CD4-positive, alpha-beta T cell treated with Interleukin-12 subunit alpha and Interleukin-12 subunit beta, for 1 hour (primary cell): ENCODE measurements at places on chromosomes 3 and 15.
A peak's percentile ranks its signal among the peaks of the same experiment; 100 is the strongest.

DNA sequence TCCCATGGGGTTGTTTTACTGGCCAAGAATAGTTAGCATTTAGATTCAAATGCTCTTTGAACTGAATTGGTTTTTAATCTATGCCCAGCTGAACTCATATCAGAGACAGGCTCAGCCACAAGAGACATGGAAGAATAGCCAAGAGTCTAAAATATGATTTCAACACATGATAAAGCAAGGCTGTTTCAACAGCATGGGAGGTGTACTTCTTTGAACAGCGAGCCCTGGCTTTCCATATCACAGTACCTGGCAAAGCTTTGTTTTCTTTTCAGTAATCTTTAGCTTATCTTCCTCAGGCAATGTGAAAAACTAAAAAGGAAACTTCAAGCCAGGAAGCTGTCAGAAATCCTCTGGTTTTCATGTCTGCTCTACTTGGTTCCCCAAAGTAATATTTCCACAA lies 413.6 kb upstream of the ADAMTS9 start:
- no peak for DNase-seq

- DNase-seq: no peak
Observed at GRCh38 chr3:183272791-183273190, 19.7 kb downstream of the B3GNT5 start.

GRCh38 chr3:62911526-62911925 lies 36.3 kb upstream of the CADPS start:
- DNase-seq: no peak

DNA sequence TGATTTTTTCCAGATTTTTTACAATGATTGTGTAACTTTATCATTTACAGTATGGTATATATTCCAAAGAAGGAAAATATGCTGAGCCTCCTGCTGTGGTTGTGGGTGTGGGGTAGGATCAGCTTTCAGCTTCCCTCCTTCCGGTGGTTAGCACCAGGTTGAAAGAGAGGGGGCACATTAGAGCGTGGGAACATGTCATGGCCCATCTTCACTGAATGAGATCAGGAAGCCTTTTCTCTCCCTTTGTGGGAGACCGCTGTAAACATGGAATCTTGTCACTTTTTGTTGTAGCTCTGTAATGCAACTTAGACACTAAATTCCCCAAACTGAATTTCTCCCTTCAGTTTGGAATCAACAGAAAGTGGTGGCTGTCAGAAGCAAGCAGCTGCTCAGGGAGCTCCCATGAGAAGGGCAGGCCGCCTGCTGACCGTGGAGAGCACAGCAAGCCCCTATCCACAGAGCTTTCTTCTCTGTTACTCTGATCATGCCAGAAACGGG lies 86.7 kb upstream of the LIMD1 start:
- peak; percentile 7 for DNase-seq

DNA sequence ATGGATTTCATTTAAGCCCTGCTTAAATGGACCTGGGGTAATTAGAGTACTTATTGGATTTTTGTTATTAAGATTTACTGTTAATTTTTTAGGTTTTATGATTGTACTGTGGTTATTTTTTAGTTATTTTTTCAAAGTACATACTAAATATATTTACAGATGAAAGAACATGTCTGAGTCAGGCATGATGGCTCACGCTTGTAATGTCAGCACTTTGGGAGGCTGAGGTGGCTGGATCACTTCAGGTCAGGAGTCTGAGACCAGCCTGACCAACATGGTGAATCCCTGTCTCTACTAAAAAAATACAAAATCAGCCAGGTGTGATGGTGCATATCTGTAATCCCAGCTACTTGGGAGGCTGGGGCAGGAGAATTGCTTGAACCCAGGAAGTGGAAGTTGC lies 16.2 kb upstream of the RPL24 start:
- no peak for DNase-seq

GRCh38 chr15:26376243-26376642 lies 396.6 kb downstream of the GABRB3 start:
- no peak for DNase-seq

DNA sequence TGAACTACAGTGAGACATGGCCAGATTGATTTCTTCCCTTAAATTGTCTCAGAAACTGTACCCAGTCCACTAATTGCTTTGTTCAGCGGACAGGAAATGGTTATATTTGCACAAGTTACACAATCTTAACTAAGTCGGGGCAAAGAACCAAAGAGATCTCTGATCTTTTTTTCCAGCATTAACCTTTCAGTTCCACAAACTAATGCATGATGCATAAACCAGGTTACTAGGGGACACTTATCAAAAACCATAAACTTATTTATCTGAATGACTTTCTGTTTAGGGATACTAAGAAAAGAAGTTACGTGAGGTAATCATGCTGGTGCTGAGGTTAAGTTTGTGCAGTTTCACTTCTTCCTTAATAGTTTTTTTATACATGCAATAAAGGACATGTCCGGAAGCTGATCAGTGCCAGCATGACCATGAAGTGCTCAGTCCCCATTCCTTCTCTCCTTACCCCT lies 22.4 kb downstream of the FNDC3B start:
- no peak for DNase-seq

DNA sequence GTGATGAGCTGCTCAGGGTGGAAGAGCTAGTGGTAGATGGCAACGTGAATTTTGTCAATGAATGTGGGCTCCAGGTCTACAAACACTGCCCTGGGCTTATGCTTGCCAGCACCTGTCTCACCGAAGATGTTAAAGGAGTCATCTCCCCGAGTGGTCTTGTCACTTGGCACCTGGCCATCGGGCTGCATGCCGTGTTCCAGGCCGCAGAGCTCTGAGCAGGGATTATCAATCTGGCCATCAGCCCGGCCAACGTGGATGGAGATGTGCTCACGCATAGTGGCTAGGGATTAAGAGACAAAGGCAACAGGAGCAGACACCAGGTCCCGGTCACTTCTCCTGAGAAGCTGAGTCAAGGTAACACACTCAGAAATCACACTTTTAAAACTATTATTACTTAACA lies 54.8 kb upstream of the ACTC1 start:
- no peak for DNase-seq

GRCh38 chr3:107910713-107911259 lies 180.0 kb downstream of the CD47 start:
- no peak for DNase-seq

DNA sequence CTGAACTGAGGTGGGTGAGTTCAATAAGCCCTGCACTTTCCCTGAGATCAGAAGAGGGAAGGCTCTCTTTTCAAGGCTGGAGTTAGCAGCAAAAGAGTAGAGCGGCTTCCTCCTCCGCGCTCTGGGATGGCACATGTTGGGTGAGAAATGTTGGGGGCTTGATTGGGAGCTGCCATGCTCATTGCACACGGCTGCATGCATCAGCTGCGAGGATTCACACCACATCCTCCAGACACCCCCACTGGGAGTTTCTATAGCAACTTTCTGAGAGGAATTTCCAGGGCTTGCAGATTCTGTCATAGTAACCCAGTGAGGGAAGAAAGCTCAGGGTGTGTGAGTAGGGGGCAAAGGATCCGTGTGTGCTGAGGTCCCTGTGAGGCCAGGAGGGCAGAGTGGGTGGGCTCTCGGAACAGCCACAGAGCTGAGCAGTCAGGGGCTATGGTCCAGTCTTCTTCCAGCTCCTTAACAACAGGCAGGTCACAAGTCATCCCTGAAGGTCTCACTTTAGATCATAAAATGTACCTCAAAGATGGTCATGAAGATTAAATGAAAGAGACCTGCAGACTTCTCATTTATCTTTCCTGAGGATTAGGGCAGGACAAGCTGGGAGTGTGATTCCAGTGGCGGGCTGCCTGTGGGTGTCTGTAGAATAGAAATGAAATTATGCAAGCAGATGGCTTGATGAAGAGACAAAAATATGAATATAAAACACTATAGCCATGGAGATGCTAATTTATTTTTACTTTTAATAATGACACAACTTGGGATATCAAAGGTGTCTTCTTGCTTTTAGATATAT lies 75.7 kb upstream of the CHRNA7 start:
- no peak for DNase-seq

GRCh38 chr15:73598530-73599160 lies 34.5 kb downstream of the NPTN start:
- DNase-seq: no peak

- DNase-seq: no peak
Observed at GRCh38 chr3:53074366-53074696, 28.5 kb upstream of the SFMBT1 start.

GRCh38 chr3:132641837-132642538 lies 17.6 kb downstream of the ACAD11 start:
- peak; percentile 42 for DNase-seq

DNA sequence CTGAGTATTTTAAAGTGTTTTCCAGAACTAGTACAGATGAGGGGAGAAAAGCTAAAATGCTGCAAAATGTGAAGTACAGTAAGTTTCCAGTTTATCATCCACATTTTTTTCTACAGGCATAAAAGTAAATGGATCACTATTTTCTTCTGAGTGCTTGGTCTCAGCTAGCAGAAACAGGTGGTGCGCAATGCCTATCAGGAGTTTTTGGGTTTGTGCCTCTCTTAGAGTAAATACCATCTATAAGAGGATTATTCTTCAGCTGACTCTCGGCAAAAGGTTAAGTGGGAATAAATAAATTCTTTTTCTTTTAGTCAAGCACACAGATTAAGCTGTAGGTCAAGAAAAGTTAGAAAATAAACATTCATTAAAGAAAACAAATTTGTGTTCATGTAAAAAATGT lies 1027.7 kb downstream of the PLOD2 start:
- DNase-seq: no peak

DNA sequence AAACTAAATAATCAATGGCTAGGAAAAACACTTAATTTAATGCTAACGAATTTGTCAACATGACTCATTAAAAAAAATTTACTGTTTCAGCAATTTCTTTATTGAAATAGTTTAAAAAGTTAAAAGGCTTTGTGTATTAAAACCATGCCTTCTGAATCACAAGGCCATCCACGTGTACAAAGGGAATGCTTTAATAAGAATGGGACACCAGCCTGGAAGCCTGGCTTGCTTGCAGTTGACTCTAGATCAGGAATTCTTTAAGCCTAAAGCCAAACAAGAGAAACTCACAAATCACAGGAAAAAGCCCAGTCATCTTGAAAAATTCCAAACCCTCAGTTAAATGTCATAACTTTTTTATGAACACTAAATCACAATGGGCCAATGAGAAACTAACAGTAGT lies 137.6 kb downstream of the PEAK1 start:
- no peak for DNase-seq

- DNase-seq: no peak
Observed at GRCh38 chr15:84740691-84741090, 7.7 kb upstream of the ZNF592 start.

- no peak for DNase-seq
Observed at GRCh38 chr3:62094461-62094860, 278.9 kb downstream of the FEZF2 start.

- no peak for DNase-seq
Observed at GRCh38 chr3:12338595-12339546, 50.0 kb downstream of the PPARG start.

DNA sequence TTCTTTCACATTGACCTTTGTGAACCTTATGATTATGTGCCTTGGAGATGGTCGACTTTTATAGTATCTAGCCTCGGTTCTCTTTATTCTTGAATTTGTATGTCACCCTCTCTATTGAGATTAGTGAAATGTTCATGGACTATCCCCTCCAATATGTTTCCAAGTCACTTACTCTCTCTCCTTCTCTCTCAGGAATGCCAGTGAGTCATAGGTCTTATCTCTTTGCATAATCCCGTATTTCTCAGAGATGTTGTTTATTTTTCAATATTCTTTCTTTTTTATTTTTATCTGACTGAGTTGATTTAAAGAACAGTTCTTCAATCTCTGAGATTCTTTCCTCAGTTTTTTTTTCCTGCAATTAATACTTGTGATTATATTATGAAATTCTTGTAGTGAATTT lies 411.6 kb upstream of the CADM2 start:
- no peak for DNase-seq

- DNase-seq: no peak
Observed at GRCh38 chr15:41825572-41826535, 2.0 kb upstream of the JMJD7 start.

DNA sequence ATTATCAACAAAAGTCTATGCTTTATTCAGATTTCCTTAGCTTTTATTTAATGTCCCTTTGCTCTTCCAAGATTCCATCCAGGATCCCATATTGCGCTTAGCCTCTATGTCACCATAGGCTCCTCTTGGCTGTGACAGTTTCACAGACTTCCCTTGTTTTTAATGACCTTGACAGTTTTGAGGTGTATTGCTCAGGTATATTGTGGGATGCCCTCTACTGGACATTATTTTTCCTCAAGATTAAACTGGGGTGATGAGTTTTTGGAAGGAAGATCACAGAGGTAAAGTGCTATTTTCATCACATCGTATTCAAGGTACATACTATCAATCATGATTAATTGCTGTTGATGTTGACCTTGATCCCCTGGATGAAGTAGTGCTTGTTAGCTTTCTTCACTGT lies 99.1 kb upstream of the SMAD3 start:
- peak; percentile 17 for DNase-seq

- no peak for DNase-seq
Observed at GRCh38 chr3:87361956-87362355, 85.6 kb upstream of the POU1F1 start.

GRCh38 chr3:53731934-53732624 lies 114.1 kb downstream of the CHDH start:
- no peak for DNase-seq

DNA sequence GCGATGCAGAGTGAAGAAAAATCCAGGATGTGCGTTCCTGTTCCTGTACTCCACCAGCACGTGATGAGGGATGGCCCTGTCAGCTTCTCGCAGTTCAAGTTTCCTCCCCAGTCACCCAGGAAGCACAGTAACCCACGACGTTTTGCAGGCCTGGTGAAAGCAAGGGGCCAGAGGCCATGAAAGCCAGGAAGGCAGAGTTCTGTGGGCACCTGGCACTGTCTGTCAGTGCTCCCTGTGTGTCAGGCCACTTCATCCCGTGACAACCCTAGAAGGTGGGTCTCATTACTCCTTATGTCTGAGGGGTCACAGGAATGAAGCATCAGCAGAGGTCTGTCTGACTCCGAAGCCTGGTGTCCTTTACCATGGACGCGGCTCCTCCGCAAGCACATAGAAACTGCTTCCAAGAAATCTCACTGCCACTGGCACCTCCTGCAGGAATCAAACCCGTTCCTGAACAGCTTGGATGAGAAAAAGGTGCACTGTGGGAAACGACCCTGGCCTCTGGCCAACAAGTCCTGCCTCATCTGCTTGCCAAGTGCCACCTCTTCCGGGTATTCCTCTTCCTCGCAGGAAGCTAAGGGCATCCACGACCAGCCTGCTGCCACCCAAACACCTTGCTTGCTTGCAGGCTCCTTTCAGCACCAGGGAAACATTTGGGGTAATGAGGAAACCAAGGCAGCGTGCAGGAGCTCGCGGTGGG lies 14.6 kb downstream of the RAB43 start:
- no peak for DNase-seq

DNA sequence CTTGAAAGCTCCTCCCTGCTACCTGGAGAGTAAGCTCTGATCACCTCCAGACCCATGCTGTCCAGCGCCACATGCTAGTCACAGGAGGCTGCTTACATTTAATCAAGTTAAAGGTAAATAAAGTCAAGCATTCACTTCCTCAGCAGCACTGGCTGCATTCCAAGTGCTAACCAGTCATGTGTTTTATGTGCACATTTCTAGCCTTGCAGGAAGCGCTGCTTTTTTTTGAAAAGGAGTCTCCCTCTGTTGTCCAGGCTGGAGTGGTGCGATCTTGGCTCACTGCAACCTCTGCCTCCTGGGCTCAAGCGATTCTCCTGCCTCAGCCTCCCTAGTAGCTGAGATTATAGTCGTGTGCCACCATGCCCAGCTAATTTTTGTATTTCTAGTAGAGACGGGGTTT lies 279.2 kb downstream of the GABRG3 start:
- no peak for DNase-seq
